ENCODE measurements at places on chromosomes 6 and 20.

- no peak for DNase-seq
Measured at GRCh38 chr6:169132352-169132940, 121.2 kb downstream of the THBS2 start.

- no peak for DNase-seq
Measured at GRCh38 chr6:8627085-8627861, 191.9 kb upstream of the SLC35B3 start.

DNA sequence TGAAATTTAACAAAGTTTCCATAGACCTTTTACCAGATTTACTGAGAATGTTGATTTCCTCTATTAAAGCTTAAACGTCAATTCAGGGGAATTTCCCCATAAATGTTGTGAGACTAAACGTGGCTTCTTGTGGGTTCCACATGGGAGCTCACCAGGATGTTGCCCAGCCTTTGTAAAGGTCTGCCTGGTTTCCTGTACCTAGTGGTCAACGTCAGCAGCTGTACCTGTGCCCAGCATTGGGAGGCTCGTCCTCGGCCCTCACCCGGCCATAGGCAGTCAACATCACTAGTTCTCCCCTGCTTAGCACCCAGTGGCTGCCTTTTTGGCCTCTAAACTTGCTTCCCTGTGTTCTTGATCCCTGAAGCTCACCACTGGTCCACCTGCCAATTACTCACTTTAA, 22.1 kb upstream of the CD83 start:
- DNase-seq = no peak

GRCh38 chr20:50257860-50258259, 67.2 kb downstream of the CEBPB start:
- no peak for DNase-seq

DNA sequence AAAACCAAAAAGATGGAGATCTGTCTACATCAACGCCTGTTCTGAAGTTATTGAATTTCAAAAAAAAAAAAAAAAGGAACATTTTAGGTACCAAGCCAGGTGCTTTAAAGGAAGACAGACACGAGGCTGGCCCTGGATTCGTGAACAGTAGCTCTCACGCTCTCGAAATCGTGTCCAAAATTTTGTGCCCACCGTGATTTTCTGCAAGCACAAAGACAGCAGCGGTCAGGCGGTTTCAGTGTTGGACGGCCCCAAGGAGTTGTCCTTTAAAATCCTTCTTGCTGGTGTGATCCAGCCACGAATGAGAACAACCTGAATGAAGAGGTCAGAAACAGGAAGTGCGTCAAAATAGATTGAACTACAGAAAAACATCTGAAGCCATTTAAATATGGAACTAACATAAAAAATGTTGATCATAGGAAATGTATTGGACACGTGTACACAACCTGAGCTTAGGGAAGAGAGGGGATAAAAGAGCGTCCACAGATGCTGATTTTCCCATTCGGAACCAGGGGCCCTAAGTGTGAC, 78.2 kb downstream of the THBS2 start:
- no peak for DNase-seq

DNA sequence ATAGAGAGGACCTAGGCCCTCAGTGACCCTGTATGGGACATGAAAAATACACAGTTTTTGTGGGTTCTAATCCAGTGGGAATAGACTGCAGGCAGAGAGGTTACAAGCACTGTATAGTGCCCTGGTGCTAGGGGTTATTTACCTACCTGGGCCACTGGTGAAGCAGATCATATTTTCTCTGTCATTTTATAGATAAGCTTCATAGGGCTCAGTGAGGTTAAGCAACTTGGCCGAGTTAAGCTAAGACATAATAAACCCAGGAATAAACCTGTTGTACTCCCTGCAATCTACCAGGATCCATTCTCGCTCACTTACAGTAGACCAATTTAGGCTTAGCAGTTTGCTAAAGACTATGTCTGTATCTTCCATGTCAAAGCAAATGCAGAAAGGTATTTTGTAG, 340.6 kb upstream of the KHDRBS2 start:
- DNase-seq = no peak

GRCh38 chr6:148429423-148429822, 86.8 kb downstream of the SASH1 start:
- no peak for DNase-seq

DNA sequence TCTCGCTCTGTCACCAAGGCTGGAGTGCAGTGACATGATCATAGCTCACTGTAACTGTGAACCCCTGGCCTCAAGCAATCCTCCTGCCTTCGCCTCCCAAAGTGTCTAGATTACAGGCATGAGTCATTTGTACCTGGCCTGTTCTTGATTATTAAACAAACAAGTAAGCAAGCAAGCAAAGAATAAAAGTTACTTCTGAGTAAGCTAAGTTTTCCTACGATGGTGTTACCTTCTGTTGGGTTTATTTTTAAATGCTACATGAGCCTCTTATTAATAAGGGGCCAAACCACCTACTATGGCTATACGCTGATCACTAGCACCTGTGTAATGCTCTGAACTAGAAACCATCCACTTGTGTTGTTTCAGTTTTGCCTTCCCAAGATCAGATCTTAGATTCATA, 50.8 kb downstream of the IL22RA2 start:
- DNase-seq = no peak

DNA sequence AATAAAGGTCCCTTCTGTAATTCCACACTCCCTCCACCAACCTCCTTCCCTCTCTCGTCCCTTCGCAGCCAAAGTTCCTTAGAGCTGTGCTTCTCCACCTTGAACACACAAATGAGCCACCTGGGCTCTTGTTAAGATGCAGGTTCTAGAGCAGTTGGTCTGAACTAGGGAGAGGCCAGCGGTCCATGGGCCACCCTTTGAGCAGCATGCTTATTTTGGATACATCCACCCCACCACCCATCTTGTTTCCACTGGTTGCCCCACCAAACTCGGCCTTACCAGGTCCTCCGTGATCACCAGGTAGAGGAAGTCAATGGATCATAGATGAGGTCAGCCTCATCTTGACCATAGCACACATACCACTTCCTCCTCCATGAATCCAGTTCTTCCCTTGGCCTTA, 7.3 kb upstream of the BPIFA2 start:
- DNase-seq = no peak

DNA sequence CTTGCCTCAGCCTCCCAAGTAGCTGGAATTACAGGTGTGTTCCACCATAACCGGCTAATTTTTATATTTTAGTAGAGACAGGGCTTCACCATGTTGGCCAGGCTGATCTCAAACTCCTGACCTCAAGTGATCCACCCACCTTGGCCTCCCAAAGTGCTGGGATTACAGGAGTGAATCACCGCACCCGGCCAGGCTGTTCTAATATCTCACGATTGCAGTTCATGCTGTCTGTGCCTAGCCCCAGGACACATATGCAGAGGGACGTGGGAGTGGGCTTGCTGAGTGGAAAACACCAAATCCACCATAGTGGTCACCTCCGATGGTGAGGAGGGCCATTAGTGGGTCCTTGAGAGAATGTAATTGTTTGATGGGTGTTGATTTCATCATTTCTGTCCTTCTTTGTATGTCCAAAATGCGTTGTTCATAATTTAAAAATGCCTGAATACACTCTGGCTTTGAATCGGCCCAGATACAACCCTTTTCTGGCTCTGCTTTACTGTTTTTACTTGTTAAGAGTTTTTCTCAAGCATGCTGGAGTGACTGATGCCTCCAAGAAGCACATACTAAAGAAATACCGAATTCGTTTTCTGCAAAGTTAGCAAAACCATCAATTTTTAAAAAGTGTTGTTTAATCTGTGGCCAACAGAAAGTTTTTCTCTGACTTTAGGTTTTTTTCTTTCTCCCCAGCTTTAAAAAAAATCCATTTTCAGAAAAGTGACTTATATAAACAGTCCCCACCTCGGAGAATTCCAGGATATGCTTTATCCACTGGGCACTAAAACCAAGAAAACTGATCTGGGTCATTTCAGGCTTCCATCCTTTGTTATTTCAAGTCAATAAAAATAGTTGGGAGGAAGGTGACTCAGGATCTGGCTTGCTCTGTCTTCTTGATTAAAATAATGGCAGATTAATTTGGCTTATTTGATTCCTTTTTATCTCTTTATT, 18.8 kb upstream of the RALGAPA2 start:
- DNase-seq = no peak

DNA sequence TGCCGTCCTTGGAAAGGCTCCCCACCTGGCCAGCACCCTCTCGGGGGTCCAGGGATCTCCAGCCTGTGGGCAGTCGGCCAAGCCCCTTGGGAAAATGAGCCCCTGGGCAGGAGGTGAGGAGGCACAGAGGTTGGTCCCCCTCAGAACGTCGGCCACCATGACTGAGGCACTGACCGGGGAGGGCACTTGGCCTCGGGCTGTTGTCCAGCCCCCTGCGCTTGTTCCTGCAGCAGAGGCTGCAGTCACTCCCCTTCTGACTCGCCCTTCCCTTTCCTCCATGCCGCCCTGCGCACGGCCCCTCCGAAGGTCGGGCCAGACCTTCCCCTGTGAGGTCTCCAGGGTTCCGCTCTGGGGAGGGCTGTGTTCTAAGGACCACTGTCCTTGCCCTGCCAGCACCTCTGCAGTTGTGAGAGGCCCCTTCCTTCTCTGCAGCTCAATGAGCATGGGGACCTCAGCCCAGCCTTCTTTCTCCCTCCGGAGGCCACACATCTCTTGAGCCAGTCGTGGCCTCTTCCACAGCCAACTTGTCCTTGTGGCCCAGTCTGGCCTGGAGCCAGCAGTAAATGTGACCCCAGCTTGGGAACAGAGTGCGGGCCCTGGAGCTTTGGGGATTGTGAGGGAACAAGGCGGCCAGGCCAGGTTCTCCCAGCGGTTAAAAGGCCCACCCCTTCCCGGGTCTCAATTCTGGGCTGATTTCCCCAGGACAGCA, 195.5 kb downstream of the DLL1 start:
- no peak for DNase-seq

DNA sequence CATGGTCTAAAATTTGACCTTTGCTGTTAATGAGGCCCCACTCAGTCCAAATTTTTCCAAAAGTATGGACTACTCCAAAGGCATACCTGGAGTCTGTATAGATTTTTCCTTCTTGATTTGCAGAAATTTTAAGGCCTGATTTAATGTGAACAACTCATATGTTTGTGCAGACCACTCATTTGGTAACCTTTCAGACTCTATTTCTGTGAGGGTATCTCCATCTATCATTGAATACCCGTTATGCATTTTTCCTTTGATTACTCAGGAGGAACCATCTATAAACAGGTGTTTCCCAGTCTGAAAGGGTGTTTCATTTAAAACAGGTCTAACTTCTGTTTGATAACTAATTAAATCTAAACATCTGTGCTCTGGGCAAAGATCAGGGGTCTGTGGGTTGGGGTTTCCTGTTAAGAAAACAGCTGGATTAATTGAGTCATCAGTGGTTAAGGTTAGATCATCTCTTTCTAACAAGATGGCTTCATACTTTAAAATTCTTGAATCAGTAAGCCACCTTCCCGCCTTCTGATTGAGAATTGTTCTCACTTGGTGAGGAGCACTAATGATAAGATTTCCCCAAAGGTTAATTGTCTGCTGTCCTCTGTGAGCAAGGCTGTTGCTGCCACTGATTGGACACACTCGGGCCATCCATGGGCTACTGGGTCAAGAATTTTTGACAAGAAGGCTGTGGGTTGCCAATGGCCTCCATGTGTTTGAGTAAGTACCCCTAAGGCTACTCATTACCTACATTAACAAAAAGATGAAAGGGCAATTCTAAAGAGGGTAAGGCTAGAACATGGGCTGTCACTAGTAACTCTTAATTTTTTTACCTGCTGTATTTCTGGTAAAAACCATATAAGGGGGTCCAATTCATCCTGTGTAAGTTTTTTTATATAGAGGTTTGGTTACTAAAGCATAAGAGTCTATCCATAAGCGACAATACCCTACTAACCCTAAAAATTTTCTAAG, 24.1 kb downstream of the HLA-B start:
- no peak for DNase-seq

DNA sequence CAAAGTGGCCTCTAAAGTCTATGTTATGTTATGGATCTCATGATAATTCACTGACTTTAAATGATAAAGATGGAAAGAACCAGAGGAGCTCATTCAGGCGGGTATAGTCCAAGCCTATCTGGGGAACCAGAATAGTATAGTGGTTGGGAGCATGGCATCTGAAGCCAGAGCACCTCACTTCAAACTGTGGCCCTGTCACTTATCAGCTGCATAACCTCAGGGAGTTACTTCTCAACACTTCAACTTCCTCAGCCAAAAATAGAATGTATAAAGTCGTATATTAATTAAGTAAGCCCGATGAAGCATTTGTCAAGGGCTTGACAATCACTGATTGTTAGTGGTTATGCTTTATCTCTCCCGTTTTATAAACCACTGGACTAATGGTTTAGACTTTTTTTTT, 112.7 kb downstream of the RTN4IP1 start:
- DNase-seq = no peak

- no peak for DNase-seq
Measured at GRCh38 chr20:37392441-37393195, 46.7 kb downstream of the SRC start.

GRCh38 chr6:54897462-54898189, 51.1 kb downstream of the FAM83B start:
- DNase-seq = no peak

DNA sequence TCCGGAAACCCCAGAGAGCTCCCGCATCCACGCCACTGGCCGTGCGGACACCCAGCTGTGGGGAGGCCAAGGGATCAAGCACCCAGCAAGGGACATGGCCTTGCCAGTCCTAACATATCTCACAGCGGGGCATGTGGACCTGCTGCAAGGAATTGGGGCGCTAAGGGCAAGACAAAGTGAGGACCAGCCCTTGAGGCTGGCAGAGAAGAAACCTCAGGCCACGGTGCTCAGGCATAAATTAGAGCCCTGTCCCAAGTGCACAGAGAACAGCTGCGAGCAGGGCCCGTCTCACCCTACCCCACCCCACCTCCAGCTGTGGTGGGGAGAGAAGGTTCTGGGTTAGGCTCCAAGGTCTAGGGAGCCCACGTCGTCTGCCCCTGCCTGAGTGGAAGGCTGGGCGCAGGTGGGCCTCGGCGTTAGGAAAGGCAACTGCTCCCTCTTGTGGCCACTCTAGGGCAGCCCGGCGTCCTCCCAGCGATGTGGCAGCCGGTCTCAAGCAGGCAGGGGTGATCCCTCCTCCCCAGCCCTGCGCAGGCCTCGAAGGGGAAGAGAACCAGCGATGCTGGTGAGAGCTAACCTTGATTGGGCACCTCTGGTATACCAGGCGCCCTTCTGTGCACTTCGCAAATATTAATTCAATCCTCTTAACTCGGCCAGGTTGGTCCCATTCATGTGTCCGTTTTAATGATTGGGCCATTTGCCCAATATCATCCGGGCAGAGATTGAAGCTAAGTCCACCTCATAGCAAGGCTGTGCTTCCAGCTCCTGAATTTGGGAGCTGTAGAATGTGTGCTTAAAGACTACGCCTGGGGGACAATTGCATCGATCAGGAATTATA, 235.8 kb downstream of the NFATC2 start:
- peak; percentile 89 for DNase-seq

- DNase-seq = peak; percentile 4
Measured at GRCh38 chr6:6246544-6246943, 73.9 kb downstream of the F13A1 start.

- no peak for DNase-seq
Measured at GRCh38 chr6:131574133-131574532, 1.1 kb downstream of the ARG1 start.

All from Ammon's horn (tissue), 1 donor.